ENCODE measurements at places on chromosomes 6 and 20.

GRCh38 chr6:13811627-13812358 lies 2.6 kb downstream of the MCUR1 start:
- no peak for DNase-seq

DNA sequence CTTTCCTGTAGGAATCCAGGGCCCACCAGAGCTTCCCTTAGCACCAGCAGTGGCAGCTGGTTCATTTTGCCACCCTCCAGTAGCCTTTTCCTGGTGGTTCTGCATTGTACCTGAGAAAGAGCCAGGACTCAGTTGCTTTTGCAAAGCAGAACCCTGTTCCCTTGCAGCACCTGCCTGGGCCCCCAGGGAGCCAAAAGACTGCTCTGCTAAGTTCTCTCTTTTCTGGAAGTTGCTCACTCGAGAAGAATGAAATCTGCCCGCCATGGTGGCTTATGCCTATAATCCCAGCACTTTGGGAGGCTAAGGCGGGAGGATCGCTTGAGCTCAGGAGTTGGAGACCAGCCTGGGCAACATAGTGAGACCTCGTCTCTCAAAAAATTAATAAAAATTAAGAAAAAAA lies 24.0 kb downstream of the GHRH start:
- DNase-seq, result no peak

DNA sequence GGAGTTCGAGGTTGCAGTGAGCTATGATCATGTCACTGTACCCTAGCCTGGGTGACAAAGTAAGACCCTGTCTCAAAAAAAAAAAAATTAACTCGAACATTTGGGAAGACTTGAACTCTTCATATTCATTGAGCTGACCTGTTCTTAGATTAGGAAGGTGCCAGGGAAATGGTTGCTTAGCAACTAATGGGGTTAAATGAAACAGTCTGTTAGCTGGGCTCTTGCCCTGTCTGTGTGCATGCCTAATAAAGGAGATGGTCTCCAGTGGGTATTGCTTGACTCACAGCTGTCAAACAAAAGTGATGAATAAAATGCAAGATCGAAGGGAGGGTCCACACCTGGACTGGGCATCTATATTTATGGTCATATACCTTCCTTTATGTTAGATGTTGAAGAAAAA lies 101.8 kb downstream of the KLHL32 start:
- no peak for DNase-seq

- DNase-seq, result no peak
Observed at GRCh38 chr20:14406495-14406894, 69.1 kb upstream of the FLRT3 start.

- DNase-seq, result no peak
Observed at GRCh38 chr6:12333128-12333527, 43.0 kb downstream of the EDN1 start.

GRCh38 chr6:44064089-44064947 lies 62.9 kb downstream of the MRPL14 start:
- no peak for DNase-seq

- no peak for DNase-seq
Observed at GRCh38 chr6:83474309-83474708, 38.0 kb upstream of the PRSS35 start.

GRCh38 chr6:39140556-39141167 lies 25.7 kb upstream of the SAYSD1 start:
- no peak for DNase-seq

- no peak for DNase-seq
Observed at GRCh38 chr20:46646659-46647380, 4.4 kb downstream of the SLC13A3 start.

DNA sequence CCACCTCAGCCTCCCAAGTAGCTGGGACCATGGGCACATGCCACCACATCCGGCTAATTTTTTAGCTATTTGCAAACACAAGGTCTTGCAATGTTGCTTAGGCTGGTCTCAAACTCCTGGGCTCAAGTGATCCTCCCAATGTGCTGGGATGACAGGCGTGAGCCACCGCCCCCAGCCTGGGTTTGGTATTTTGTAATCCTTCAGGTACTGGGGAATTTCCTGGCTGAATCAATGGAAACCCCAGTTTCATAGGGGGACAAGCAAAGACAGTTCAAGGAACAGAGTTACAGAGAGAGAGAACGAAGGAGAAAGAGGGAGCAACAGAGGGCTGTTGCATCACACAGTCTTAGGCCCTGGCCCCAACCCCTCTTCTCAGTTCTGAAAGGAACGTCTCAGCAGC lies 35.7 kb downstream of the RAB44 start:
- no peak for DNase-seq

DNA sequence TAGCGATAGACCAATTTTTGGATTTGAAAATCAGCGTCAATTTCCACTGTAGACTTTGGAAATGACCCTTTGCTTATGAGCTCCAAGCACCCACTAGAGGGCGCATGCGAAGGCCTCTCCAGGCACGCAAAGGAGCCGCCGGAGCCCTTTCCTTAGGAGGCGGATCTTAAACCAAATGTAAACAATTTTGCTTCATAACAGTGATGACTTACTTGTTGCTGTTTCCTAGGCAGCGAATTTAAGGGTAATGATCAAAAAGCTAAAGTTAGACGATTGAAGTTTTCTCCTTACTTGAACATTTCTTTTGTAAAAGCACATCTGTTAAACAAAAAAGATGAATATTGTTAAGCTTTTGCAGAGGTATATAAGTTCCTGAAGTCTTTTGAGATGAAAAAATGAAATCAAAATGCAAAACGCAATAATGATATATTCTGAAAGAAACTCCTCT lies 29.2 kb upstream of the EXOC2 start:
- peak; percentile 66 for DNase-seq

- no peak for DNase-seq
Observed at GRCh38 chr6:151179321-151179720, 60.4 kb upstream of the AKAP12 start.

DNA sequence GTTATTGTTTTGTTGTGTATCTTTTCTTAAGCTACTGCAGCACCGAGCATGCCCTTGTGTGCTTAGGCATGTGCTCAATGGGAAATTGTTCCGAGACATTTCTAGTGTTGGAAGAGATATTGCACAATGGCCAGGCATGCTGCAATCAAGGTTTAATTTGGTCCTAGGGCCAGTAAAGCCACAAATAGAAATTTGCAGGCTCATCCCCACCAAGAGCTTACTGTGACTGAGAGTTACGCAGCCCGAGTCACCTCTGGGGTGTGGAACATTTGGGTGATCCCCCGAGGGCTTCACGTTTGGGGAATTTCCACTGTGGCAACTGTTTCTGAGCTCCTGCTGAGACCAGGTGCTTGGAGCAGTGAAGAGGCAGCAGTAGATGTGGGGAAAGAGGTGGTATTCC lies 65.8 kb downstream of the ADTRP start:
- no peak for DNase-seq

DNA sequence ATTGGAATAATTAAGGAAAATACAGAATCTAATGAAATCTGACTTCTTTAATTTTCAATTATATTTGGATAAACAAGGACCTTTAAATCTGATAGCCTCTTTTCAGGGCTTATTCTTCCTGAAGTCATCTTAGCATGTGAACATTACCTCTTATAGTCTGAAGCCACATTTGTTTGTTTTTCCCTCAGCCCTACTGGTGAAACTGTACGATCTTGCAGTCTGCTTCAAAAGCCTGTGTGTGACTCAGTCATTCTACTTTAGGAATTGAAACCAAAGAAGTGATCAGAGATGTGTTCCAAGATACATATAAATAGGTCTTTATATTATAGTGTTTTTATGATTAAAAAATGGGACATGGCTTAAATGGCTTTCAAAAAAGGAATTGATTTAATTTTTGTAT lies 67.5 kb downstream of the MACROD2 start:
- no peak for DNase-seq

- no peak for DNase-seq
Observed at GRCh38 chr20:10861619-10862018, 187.8 kb upstream of the JAG1 start.

DNA sequence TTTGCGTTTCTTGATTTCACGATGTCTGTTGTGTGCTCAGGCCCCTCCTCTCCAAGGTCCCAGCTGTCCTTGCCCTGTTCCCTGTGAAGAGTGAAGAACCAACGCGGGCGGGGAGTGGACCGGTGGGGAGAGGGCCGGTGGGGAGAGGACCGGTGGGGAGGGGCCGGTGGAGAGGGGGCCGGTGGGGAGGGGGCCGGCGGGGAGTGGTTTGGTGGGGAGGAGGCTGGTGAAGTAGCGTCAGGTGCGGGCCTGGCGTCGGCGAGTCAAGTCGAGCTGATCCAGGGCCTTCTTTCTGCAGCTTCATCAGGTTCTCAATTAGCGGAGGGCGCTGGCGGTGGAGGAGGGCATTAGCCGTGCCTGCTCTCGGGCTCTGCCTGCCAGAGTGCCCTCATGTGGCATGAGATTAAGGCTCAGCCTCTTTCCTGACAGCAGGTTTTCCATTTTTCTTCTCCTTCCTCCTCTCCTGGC lies 21.2 kb upstream of the BHLHE23 start:
- DNase-seq, result no peak

DNA sequence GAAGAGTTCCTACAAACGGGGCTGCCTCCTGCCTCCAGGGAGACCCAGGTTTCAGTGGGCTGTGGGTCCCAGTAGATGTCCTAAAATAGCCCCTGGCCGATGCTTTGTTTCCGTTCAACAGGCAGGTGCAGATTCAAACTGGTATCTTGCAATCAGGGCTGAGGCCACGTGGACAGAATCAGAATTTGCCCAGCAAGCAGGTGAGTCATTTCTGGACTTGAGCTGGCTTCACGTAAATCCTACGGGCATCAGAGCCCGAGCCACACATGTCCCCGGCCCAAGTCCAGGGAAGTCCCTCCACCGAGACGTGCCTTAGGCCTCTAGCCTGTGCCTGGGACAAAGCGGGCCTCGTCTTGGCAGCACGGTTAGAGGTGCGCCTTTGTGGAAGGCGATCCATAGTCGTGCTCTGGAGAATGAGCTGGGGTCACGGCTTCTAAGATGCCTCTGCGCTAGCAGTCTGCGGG lies 101.6 kb upstream of the FRMD1 start:
- DNase-seq, result peak; percentile 23

- no peak for DNase-seq
Observed at GRCh38 chr20:45630371-45630770, 713 bp downstream of the WFDC9 start.

- peak; percentile 75 for DNase-seq
Observed at GRCh38 chr20:32642257-32643046, 31.3 kb downstream of the C20orf203 start.

- DNase-seq, result no peak
Observed at GRCh38 chr6:32092760-32093497, 16.2 kb downstream of the TNXB start.
